Stimulated activated CD8-positive, alpha-beta memory T cell treated with anti-CD3 and anti-CD28 coated beads, Interleukin-4, amount 100 ng/mL, for 4 hours (primary cell): ENCODE measurements at places on chromosomes 3 and 15.

- DNase-seq: no peak
Measured at GRCh38 chr15:31254431-31255175, 72.0 kb upstream of the KLF13 start.

DNA sequence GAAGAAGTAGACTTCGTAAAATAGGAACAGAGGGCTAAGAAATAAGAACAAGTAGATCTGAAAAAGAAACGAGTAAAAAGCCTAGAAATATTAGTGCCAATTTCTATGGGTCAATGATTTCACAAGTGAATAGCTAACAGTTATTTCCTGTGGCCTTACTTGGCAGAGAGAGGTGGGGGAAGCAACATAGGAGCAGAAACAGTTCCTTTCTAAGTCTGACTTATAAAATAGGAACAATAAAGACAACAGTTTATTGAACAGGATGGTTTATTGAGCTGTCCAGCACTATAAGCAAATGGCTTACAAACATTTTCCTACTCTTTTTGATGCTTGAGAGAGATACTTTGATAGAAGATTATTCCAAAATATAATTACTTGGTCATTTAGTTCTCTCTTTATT is 37.9 kb downstream of the AGTR1 start:
- DNase-seq: no peak

DNA sequence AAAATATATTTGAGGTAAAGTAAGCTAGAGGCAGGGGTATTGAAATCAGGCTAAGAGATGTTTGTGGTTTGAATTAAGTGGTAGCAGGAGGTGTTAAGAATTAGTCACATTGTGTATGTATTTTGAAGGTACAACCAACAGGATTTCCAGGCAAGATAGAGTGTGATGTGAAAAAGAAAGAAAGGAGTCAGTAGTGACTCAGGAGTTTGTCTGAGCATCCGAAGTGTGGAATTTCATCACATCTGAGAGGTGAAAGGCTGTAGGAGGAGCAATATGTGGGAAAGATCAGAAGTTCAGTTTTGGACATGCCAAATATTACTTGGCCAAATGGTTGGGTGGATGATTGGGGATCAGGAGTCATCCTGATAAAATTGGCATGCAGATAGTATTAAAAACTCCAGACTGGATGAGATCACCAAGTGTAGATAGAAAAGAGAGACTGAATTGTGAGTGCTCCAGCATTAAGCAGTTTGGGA is 32.1 kb upstream of the EBLN2 start:
- DNase-seq: no peak

DNA sequence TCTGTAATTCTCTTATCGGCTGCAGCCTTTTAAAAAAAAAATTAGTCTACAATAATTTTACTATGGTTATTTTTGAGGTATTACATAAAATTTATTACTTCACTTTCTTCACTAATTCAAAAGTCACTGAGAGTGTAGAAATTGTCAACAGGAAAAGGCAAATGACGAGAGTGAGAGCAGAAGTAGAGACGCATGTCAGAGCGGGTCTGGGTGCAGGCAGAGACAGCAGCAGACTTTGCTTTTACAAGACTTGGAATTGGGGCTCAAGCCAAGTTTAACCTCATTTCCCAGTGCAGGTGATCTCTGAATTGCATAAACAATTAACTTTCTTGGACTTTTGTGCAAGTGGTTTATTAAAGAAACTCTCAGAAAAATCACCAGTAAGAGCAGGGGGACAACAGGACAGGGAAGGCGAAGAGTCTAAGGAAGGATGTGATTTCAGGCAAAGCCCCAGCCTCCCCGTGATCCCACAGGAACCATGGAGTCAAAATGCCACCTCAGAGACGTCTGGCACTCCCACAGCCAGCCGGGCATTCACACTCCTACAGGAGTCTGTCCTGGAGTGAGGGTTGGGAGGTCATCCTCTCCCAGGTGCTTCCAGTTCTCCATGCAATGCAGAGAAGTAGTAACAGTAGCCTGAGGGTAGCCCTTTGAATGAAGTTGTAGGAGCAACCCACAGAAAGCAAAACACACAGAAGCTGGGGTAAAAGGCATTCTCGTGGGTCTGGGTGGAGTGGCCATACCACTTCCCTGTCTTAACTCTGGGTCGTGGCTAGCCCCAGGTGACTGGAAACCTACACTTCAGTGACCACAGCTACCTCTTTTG is 274.0 kb upstream of the TGFBR2 start:
- DNase-seq: no peak

- no peak for DNase-seq
Measured at GRCh38 chr3:47520756-47521155, 7.2 kb upstream of the ELP6 start.

GRCh38 chr3:154602241-154602640 is 172.3 kb upstream of the GPR149 start:
- no peak for DNase-seq

GRCh38 chr15:78320183-78320582 is 20.0 kb upstream of the CRABP1 start:
- no peak for DNase-seq

DNA sequence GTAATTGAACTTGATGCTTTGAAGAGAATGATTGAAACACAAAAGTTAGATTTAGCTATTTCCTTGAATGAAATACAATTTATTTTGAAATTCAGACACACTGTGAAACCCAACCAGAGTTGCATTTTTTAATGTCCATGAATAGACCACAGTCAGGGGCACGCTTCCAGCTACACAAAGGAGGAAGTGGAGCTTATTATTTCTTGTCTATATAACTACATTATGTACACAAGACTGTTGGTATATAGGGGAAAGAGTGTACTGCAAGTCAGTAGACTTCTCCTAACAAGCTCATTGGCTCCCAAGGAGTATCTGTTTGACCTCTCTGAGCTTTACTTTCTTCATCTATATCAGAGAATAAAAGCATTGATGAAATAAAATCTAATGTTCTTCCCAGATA is 326.2 kb downstream of the RYR3 start:
- DNase-seq: no peak

GRCh38 chr3:123352134-123352554 is 96.7 kb downstream of the ADCY5 start:
- DNase-seq: no peak

- no peak for DNase-seq
Measured at GRCh38 chr3:127985216-127985615, 67.0 kb upstream of the SEC61A1 start.
